ENCODE measurements at places on chromosomes 11 and 22.

DNA sequence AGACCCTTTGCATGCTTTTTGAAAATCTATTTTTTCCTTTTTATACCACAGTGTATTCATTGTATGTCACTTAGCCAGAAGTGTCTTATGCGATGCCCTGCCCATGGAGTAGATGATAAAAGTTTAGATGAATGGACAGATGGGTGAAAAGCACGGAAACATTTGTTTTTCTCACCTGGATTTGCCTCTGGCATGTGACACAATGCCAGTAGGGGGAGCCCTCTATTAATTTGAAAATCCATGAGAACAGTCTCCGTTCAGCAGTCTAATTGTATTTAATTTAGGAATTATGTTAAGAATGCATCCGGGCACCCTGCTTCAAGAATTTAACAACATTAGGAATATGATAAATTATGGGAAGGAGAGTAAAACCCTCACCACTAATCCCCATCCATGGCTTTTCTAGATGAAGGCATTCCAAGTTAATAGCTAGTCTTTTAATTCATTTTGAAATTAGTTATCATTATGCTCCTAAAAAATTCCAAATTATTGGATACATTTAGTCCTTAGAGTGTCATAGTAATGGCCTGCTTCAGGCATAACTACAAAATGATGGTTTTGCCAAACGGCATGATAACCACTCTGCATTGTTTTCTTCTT, 55.3 kb upstream of the ALKBH3 start:
- peak; percentile 30 for DNase-seq

- no peak for DNase-seq
Observed at GRCh38 chr22:35870517-35871293, 153.0 kb downstream of the APOL5 start.

DNA sequence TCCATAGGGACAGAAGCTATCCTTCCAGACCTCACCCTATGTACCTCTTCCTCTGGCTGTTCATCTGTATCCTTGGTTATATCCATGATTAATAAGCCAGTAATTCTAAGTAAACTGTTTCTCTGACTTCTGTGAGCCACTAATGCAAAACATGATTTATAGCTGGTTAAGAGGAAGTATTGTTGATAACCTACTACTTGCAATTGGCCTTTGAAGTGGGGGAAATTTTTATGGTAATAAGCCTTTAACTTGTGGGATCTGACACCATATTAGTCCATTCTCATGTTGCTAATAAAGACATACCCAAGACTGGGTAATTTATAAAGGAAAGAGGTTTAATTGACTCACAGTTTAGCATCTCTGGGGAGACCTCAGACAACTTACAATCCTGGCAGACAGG, 21.9 kb downstream of the CASP12 start:
- no peak for DNase-seq

GRCh38 chr11:3104961-3105790, 48.0 kb upstream of the CARS1 start:
- DNase-seq = no peak

DNA sequence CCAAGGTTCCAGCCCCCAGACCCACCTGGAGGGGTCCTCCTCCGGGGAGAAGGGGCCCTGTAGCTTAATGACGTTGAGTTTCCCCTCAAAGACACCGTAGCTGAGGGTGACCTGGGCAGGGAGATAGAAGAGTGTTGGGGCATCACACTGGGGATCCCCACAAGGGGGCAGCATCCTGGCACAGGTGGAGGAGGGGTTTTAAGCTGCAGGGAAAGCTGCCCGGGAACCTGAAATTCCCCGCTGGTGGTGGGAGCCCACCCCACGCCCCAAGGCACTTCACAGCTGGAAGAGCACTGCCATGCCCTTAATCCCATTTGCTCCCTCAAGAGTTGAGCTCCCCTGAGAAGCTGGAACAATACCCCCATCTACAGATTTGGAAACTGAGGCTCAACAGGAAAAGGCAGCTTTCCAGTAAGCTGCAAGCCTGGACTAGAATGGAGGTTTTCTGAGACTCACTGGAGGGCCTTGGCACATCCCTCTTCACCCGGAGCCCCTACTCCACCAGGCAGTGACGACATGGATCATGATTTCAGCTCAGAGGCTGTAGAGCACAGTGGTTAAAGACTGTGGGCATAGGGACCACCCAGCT, 13.7 kb downstream of the MFNG start:
- peak; percentile 41 for DNase-seq

GRCh38 chr11:124893781-124894401, 3.8 kb downstream of the ROBO4 start:
- DNase-seq = no peak

DNA sequence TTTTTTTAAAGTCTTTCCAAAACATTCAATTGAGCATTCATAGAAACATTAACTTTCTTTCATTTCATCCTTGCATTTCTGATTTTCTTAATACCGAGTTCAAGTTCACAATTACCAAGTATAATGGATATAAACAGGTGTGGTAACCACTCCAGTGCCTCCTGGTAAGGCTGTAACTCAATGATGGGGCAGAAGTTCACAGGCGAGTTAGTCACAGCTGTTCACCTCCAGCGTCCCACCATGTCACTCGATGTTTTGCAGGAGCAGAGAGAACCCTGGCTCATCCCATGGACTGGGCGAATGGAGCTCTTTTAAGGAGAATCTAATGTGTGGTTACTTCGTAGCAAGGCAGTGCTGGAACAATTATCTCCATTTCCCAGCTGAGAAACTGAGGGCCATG, 94.4 kb upstream of the ALX4 start:
- DNase-seq = no peak

DNA sequence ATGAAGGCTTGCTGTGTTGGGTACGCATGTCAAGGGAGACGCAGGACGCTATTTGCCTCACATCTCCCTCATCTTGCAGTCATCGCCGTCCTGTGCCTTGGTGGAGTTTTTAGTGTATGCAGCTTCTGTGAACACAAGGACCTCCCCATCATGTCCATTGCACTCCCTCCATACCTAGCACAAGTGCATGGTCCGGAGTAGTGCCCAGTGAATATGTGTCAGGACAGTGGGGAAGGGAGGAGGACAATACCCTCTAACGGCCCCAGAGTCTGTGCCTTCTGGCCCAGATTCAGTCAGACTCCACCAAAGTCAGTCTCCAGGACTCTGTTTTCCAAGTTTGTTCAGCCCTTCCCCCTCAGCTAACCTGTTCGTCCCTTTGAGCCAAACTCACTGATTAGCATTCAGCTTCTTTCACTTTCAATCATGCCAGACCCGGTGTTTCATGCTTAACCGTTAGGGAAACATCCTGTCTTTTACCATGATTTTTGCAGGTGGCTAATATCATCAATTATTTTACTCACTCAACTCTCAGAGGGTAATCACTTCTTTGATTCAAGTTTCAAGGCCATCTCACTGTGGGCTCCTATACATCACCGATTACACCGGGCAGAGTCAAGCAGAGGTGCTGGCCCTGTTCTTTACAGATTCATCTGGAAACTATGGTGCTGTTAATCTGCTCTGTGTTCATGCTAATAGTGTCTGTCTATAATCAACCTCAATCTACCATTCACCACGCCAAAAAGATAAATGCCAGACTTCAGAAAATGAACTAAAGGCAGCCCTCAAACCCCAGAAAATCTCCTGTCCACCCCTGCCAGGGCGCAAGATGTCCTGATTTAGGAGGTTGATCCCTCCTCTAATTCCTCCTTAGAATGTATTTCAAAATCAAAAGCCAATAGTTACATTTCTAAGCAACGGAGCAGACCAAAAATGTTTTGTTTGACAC, 156.5 kb downstream of the RRAS2 start:
- DNase-seq = no peak

DNA sequence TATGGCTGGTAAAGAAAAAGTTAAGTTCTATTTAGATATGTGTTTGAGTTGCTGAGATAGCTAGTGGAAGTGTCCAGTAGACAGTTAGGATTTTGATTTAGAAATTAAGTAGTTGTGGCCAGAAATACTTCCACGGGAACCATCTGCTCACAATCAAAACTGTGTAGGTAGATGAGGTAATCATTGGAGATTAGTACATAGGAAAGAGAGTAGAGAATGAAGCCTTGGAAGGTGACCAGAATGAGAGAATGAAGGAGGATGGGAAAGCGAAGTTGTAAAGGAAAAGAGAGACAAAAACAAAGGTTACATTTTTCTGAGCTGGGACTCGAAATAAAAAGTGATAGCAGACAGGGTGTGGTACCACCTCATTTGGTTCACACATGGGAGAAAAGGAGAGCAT, 296.9 kb upstream of the SORL1-AS1 start:
- DNase-seq = no peak

DNA sequence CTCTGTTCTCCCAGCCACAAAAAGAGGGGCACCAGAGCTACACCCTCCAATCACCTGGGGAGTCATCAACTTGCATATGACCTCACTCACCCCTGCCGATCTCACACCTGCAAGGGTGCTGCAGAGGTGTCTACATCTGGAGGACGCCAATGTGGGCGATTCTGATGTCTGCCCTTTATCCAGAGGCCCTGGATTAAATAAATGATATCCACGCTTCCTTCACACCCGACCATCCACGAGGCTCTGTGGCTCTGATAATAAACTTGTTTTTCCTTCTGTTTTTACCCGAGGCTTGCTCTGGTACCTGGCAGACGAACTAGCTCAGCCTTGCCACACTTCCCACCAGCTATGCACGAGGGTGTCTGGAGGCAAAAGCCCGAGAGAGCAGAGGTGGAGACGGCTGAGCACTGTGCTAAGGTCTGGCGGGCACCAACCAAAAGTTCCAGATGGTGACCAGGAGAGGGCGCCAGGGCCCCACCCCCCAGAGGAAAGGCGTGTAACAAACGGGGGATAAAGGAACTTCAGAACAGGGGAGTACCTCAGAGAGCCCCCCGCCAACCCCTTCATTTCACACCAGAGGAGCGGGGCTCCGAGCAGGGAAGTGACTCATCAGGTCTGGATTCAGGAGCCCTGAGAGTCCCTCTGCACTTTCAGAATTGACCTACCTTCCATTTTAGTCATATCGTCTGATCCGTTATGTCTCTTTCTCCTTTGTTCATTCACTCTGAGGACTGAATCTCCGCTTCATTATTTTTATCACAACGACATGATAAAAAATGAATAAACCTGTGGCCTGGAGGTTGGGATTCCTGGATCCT, 13.5 kb downstream of the SCN3B start:
- no peak for DNase-seq

DNA sequence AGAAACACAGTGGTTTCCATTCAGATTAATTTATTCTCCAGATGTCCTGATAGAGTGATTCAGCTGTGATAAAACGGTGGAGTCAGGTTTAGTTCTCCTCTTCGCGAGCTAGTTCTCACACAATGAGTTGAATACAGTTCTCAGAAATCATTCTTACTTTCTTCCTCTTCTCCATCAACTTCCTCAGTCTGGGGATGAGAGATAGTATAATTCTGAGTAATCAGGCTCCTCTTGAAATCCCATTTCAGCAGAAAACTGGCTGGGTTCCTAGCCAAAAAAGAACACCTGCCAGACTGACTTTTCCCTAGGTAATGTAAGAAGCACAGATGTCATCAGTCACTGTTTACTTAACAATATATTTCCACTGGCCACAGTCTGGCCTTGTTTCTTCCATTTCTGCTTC, 76.7 kb downstream of the SVIP start:
- no peak for DNase-seq

- DNase-seq = peak; percentile 67
Observed at GRCh38 chr22:22745225-22746060, 101.0 kb downstream of the GGTLC2 start.

DNA sequence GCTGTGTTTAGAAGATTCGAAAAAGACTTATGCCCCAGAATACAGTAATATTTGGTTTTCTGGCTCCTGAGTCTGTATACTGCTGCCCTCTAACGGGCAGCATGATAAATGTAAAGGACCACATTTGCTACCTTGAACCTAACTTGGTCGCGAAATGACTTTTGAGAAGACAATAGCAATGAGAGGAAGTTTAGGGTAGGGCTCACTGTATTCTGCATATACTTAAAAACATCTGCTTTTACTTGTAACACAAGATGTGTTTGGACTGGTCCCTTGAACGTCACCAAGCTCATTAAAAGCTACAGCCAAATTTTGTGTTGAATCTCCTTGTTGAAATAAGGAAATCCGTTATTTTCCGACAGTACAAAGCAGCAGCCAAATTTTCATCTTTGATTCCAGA, 309.1 kb downstream of the SWAP70 start:
- DNase-seq = peak; percentile 50

DNA sequence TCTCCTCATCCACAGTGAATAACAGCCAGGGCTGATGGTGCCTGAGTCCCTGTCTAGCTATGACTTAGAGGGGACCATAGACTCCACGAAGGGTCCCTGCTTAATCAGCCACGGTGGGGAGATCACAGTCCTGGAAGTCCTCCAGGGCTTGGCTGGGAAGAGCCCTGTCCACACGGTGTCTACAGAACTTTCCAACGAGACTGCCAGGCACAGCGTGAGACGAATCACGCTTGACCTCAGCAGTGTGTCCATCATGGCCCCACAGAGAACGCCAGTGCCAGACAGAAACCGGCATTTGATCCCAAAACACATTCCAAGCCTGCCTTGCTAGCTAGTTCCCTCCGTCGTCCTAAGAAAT, 143.4 kb downstream of the CRYBB2 start:
- DNase-seq = no peak

- peak; percentile 33 for DNase-seq
Observed at GRCh38 chr22:27318516-27318915, 483.0 kb downstream of the MN1 start.

DNA sequence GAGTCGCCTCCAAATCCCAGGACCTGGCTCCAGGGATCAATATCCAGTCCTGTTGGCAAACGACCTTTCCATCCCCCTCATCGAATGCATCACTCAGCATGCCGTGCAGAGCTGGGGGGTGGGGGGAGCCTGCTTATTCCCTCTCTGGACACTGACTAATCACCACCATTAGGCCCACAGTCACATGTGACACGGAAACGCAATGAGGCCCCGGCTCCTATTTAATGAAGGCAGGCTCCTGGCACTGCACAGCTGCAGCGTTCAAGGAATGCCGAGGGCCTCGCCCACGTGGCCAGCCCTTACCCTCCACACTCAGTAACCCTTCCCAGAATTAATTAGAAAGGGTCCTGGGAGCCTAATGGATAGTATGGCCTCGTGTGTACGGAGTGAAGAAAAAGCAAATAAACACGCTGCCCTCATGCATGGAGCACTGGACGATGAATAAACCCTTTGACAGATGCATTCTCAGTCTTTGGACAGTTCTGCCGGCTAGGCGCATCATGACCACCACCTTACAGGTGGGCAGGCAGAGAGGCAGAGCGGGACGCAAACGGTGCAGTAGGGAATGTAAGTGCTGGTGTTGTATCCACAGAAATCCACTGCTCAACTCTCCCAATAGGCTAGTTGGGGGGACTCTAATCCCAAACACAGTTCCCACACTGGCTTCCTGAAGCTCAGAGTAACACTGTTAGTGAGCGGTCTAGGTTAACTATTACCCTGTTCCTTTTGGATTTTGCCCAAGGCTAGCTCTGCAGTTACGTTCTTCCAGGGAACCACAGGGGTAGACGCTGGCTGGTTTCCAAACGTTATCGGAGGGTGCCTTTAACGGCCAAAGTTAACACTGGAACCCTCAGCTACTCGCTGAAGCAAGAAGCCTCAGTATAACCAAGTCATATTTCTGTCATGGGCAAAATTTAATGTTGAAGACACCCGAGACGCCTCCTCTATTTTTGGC, 490.1 kb downstream of the OPCML start:
- no peak for DNase-seq

GRCh38 chr11:47101406-47101805, 75.3 kb downstream of the ARFGAP2 start:
- DNase-seq = no peak

- DNase-seq = peak; percentile 48
Observed at GRCh38 chr11:131402040-131402439, 31.6 kb downstream of the NTM start.
